ENCODE measurements at places on chromosomes 4 and X.

DNA sequence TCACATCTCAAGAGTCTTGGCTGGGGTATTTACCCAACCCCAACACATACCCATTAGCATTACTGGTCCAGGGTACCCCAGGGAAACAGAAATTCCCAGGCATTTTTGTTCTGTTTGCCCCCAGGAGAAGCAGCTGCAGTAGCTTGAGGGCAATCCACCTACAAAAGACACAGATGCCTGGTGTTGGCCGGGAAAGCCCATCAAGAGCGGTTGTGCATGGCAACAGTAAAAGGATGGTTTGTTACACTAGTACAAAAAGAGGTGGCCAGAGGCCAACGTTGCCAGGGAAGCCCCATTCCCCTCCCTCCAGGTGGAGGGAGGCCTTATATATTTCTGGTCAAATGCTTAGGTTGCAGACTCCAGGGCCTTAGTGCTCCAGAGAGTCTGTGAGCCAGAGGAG is 637.8 kb downstream of the BCOR start:
- no peak for DNase-seq

GRCh38 chrX:123830309-123830708 is 29.5 kb upstream of the XIAP start:
- DNase-seq, result peak; percentile 61

DNA sequence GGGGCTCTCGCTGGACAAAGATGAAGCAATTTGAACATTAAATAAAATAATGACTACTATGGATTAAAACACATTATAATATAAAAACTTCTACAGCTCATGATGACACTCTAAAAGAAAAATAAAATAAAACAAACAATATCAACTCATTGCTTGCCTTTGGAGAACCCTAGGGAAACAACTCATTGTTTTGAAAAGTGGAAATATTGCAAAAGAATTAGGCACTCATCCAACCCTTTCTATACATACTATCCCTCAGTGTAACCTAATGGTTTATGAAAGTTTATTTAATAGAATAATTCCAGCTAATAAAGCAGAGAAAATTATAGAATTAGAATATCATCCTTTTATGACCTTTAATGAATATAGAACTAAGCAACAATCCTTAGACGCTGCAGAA is 718 bp downstream of the RAB40A start:
- no peak for DNase-seq

- DNase-seq, result peak; percentile 80
These were observed 31.5 kb upstream of the ELF2 start for GRCh38 chr4:139208404-139208945.

DNA sequence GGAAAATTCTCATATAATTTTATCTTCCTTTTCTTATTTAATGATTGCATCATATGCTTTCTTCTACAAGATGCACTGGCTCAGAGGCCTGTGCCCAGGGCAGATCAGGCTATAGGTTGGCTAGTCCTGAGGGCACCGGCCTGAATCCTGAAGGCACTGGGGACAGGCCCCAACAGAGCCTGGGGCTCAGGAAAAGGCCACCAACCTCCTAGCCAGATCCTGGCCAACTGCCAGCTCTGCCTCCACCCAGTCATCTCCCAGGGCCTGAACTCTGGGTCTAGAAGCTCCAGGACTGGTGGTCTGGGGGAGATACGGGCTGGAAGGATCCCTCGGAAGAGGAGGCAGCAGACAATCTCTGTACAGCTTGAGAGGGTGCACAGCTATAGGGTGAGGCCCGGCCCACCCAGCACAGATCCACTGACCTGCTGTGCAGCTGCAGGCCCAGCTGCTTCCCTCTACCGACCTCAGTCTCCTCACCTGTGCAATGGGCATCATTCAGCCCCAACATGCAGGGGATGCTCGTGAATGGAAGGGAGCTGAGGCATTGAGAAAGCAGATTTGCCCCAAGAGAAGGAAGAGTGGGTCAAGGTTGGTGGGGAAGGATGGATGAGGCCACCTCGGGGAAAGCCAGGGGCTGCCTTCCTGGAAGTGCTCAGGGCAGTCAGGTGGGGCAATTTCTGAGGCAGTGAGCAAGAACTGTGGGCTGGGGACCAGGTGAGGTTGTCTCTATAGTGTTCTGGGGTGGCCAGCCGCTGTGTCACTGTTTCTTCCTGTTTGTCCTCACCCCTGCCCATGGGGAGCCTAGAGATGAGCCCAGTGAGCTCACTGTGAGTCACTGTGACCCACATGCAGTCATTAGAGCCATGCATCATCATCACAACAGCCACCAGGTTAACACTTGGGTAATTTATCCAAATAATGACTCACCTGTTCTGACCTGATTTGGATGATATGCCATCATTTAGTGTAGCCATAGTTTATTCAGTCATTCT is 22.4 kb upstream of the XAGE2 start:
- DNase-seq, result peak; percentile 52

GRCh38 chrX:20514358-20514757 is 247.6 kb upstream of the RPS6KA3 start:
- DNase-seq, result peak; percentile 92
